A172 (cell line): ENCODE measurements at places on chromosomes 2 and 18. TPM values are rescaled to one million over a fixed set of nuclear protein-coding genes. Genes with fewer than 3 reads are reported as not detected.
A peak's percentile ranks its signal among the peaks of the same experiment; 100 is the strongest.

GRCh38 chr2:159879051-159879604 lies 81.1 kb upstream of the CD302 start:
- no peak for DNase-seq

DNA sequence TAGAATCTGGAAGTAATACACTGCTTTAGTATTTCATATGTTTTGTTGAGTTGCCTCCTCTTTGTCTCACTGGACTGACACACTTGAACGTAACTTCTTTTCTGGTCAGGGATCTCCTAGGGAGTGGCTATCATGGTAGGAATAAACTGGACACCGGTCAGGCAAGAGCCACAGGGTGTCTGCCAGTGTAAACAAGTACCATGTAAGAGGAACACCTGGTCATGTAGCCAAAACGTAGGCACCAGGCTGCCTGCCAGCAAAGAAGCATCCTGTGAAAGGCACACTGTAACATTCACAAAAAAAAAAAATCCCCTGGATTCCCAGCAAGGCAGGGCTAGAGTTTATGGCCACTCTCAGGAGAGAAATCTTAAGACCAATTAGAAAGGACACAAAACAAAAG lies 372.8 kb upstream of the RND3 start:
- DNase-seq: no peak

- DNase-seq: peak; percentile 99
Measured at GRCh38 chr2:168210895-168211570, 36.4 kb downstream of the STK39 start.

DNA sequence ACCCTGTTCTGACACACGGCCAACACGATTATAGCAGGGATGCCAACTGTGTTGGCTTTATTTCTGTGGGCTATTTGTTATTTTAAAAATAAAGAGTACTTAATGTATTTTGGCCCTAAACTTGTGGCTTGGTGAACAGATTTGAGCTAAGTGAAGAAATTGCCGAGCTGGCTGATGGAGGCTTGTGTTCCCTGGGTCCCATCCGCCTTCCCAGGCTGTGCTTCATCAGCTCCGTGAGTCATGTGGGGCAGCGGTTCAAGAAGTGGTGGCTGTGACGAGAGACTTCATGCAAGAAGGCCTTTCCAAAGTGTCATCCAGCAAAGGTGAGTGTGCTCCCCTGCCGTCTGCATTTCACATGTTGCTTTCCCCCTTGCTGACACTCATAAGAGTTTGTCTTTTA lies 73.6 kb upstream of the NCK2 start:
- DNase-seq: no peak

DNA sequence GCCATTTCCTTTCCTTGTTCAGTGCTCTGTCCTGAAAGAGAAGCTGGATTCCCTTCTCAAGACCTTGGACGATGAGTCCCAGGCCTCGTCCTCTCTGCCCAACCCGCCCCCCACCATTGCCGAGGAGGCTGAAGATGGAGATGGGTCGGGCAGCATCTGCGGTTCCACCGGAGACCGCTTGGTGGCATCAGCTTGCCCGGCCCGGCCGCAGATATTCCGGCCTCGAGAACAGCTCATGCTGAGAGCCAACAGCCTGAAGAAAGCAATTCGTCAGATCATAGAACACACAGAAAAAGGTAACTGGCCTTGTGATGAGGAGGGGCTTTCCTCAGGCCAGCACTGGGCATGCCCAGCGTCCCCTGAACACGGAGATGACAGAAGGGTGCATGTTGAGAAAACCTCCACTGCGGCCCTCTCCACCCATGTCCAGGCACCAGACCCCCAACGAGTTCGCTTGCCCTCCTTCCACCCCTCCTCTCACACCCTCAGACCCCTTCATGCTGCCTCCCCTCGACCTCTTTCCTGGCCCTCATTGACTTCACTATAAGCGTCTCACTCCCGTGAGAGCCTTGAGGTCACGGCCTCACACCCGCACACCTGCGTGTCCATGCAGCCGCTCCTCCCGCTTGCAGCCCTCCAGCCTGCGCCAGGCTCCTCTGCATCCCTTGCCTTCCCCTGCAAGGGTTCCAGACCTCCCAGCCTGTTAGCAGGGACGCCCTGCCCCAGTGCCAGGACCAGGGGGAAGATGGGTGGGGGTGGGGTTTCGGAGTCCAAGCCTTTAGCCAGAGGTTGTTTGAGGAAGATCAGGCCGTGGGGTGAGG lies 95.0 kb downstream of the DGKD start:
- DNase-seq: no peak

- DNase-seq: no peak
Measured at GRCh38 chr2:180876506-180876905, 103.9 kb upstream of the UBE2E3 start.

- DNase-seq: no peak
Measured at GRCh38 chr2:166307326-166307725, 68.4 kb downstream of the SCN9A start.

The OSR1 gene
- 6.3 and 8.1 TPM in 2 replicates for total RNA-seq

The PSMA8 gene
- not detected in 2 replicates for total RNA-seq
